ENCODE measurements at places on chromosomes 16 and 17.

DNA sequence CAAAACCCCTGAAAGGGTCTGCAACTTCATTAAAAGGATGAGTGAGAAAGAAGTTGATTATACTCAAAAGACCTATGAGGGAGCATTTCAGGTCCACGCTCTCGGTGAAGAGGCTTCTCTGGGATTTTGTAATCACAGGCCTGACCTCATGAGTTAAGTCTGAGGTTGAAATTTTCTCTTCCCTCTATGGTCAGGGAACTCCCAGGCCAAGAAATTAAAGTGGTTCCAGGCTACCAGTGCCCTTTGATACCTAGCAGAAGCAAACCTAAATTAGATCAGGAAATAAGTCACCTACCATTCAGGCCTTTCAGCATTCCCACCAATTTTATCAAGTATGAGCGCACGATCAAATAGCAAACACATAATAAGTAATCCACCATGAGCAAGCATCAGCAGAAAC lies 27.9 kb downstream of the MBTD1 start:
- DNase-seq, result no peak

GRCh38 chr16:82899731-82900450 lies 273.1 kb downstream of the CDH13 start:
- DNase-seq, result no peak

DNA sequence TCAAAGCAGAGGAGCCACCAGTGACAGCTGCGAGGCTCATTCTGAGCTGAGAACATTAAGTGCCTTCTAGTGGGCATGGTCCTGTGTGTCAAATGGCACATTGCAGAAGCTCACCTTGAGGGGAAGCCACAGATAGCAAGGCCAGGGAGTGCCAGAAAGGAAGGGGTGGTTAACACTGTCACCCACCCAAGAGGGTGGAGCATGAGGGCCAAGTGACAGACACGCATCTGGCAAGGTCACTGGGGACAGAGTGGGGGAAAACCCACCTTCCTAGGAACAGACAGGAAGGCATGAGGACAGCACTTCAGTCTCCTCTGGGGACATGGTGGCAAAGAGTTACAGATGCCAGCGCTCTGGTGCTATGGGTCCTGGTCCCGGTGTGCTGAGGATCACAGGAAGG lies 22.1 kb downstream of the NUBP1 start:
- peak; percentile 18 for DNase-seq

DNA sequence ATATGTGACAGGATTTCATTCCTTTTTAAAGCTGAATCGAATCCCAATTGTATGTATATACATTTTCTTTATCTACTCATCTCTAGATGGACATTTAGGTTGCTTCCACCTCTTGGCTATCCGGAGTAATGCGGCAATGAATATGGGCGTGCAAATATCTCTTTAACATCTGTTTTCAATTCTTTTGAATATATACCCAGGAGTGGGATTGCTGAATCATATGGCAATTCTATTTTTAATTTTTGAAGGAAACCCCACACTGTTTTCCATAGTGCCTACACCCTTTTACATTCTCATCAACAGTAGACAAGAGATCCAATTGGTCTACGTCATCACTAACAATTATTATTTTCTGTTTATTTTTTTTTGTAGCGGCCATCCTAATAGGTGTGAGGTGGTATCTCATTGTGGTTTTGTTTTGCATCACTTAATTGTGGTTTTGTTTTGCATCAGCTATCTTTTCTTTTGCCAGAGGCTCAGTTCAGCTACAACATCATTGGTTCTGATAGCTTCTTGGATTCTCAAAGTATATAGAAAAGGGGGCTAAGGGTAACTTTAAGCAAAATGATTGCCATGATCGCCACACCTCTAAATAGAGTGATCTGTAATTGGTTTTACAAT lies 25.6 kb upstream of the MAP2K6 start:
- no peak for DNase-seq

DNA sequence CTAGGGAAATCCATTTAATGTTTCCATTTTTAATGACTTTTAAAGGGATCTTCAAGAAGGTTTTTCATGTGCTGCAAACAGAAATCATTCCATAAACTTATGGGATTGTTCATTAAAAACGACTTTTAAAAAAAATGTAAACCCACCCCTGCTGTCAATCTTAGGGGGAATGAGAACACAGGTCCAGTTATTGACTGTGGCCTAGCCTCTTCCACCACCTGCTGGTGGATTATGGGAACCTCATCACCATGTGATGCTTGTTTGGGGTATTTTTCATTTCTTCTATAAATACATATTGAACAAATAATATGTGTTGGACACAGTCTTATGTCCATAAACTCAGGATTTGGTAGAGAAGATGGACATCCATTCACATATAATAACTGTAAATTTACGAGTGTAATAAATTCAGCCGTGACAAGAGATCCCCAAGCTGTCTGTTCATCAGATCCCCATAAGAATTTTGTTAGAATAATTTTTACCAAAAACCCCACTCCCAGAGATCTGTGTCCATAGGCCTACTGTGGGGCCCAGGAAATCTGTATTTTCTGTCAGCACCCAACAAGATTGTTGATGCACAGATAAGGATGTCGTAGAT lies 42.0 kb upstream of the TMC5 start:
- DNase-seq, result no peak

- DNase-seq, result no peak
Measured at GRCh38 chr16:24511792-24512191, 27.6 kb upstream of the RBBP6 start.

GRCh38 chr16:29807426-29808218 lies 1.3 kb downstream of the MAZ start:
- peak; percentile 88 for DNase-seq
